Hematopoietic multipotent progenitor cell (in vitro differentiated cells): ENCODE measurements at places on chromosomes 13 and 19.

- no peak for DNase-seq
These were observed 547.9 kb downstream of the FGF9 start for GRCh38 chr13:22218797-22219196.

GRCh38 chr19:27741236-27741635 lies 1471.7 kb downstream of the UQCRFS1 start:
- no peak for DNase-seq

GRCh38 chr13:26629260-26629825 lies 71.9 kb downstream of the WASF3 start:
- peak; percentile 58 for DNase-seq

DNA sequence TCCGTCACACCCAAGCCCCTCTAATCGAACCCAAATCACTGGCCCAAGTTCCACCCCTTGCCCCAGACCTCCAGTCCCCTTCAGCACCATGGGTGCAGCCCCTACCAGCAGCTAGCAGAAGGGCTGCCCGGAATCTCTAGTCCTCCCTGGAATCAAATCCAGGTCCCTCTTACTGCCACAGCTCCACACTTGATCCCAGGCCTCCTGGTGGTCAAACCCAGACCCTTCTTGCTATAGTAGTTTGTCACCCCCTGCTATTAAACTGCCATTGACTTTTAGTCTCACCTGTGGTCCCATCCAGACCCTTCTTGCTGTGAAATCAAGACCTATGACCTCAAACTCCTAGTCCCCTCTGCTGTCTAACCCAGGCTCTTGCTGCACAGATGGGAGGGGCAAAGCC lies 8.7 kb downstream of the HIPK4 start:
- DNase-seq: no peak

DNA sequence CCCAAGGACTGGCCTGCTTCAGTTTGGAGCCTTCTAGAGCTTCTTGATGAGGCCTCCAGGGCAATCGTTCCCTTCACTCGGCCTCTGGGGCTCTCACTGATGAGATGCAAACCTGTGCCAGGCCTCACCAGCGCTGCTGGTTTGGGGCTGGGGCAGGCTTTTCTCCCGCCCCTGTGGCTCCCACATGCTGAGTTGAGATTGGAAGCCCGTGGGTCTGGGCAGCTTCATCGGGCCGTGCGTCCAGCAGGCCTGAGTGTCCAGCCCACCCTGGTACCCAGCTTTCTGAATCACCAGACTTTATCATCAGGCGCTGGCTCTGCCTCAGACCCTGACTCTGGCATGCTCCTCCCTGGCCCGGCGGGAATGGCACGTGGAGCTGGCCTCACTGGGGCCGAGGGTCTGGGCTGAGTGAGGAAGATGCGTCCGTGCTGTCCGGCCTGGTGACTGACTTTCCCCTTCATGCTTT lies 4.3 kb downstream of the CALM3 start:
- no peak for DNase-seq

GRCh38 chr19:6318772-6319171 lies 14.6 kb downstream of the ACER1 start:
- no peak for DNase-seq

GRCh38 chr13:77047649-77048343 lies 20.8 kb upstream of the FBXL3 start:
- DNase-seq: no peak

DNA sequence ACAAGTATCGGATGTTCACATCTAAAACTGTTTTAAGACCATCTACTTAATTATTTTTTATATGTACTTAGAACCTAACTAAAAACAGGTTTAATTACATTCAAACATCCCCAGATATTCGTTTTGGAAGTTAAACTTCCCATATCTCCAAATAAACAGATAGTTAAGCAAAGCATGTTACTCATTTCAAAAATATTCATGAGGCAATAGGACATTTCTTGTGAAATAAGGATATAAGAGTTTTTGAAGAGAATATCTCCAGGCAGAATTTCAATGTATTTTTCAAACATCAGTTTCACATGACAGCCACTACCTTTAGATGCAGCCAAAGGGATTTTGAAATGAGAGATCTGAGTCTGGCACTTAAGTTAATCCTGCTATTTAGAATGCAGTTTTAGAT lies 697.5 kb downstream of the SLITRK1 start:
- DNase-seq: no peak

GRCh38 chr19:51607077-51607476 lies 23.1 kb downstream of the SIGLEC5 start:
- no peak for DNase-seq

- DNase-seq: no peak
These were observed 31.6 kb upstream of the USP12 start for GRCh38 chr13:27203186-27203585.

GRCh38 chr13:45886466-45886865 lies 34.9 kb upstream of the SIAH3 start:
- no peak for DNase-seq

DNA sequence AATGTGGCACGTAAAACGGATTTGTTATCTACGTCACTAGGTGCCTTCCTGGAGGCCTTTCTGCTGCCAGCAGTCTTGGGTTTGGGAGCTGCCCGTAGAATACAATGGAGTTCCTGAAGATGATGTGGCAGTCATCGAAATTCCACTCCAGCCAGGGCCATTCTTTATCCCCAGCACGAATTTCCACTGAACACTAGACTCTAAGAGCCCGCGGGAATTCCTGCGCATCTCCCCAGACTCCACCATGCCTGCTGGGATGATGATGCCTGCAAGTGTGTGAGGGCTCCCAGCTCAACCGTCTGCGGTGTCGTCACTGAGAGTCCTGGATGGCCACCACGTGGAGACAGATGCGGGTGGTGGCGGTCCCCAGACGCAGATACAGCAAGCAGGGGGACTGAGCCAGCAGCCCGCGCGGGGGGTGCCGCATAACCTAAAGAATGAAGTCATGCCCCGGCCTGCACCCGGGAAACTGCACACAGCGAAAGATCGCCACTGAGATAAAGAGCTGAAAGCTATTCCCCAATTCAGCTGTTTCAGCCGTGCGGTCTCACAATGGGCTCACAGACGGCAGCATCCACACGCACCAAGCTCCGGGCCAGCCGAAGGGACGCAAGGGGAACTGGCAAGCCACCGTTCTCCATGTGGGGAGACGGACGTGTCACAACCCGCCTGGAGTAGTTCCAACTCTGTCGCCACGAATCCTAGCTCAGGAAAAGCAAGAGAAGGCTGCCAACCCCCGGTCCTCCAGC lies 41.1 kb downstream of the COL4A1 start:
- DNase-seq: no peak

GRCh38 chr19:37333457-37333856 lies 37.4 kb upstream of the ZNF527 start:
- no peak for DNase-seq

GRCh38 chr13:31987535-31988170 lies 43.9 kb upstream of the FRY start:
- DNase-seq: peak; percentile 80

DNA sequence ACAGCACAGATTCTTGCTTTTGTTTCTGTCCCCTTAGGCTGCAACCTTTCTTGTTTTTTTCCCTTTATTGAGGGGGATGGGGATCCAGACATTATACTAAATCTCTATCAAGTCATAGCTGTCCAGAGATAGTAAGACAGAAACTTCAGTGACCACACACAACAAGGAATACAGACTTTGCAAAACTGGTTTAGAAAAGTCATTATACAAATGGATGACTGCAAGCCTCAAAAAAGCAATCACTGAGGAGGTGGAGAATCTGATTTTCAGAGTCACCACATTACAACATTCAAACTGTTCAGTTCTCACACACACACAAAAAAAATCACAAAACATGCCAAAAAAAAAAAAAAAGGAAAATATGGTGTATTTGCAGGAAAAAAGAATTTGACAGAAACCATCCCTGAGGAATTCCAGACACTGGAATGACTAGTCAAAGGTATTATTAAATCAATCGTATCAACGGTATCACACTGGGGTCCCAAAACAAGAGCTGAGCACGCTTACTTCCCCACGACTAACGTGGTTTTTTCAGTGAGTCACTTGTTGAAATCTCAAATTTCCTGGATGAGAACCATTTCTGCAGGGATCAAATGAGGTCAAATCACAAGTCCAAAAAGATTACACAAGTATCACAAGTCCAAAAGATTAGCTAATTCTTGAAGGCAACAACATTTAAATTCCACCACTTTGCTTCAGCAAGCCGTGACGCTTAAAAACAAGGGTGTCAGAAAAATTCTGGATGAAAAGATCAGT lies 41.2 kb downstream of the USP12 start:
- no peak for DNase-seq

DNA sequence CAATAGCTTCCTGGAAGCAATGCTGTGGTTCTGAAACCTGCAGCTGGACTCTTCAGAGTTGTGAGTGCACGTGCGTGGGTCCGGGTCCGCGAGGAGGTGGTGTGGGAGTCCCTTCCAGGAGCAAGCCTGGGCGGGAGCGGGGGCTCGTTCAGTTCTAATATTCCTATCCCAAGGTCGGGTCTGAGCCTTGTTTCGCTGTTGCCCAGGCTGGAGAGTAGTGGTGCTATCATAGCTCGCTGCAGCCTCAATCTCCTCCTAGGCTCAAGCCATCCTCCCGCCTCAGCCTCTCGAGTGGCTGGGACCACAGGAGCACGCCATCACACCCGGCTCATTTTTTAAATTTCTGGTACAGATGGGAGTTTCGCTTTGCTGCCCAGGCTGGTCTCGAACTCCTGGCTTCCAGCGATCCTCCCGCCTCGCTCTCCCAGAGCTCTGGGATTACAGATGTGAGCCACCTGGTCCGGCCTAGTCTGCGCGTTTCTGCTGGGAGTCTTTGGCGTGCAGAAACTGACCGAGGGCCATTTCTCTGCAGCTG lies 625 bp downstream of the ZFP82 start:
- DNase-seq: no peak

DNA sequence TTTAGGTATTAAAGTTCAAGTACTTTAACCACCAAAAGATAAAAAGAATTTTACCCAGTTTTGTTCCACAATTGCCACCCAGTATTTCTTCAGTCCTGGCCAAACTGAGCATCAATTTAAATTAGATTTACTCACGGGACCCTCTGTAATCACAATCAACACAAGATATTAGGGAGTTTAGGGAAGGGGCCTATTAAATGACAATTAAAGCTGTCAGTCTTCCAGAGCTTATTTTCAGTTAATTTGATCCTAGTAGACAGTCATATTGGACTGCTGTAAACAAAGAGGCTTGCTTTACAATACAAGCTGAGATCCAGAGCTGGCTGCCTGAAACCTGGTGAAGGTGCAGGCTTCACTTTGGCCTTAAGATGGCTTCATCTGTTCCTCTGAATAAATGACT lies 321.2 kb upstream of the NBEA start:
- DNase-seq: no peak

- DNase-seq: no peak
These were observed 23.4 kb downstream of the ZNF560 start for GRCh38 chr19:9474975-9475374.

GRCh38 chr19:40836754-40837429 lies 13.4 kb downstream of the CYP2A6 start:
- DNase-seq: no peak

DNA sequence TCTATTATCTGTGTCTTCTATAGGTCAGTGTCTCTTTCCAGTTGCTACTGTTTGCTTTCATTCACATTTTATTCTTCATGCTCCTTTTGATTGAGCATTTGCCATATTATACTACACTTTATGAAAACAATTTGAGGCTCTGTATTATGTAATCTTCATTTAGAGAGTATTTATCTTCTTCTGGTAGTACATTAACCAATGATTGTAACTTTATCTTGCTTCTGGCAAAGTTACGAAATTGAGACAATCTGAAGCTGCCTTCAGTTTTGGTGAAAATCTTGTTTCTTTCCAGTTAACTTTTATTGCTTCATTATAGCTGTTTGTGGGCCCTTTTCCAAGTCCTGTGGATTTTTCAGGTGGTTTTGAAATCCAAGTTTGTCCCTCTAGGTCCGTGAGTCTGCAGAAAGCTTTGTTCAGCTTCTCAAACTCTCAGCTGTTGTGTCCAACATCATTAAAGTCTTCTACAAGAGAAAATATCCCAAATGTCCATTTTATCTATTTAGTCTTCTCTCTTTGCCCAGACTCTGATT lies 1255.4 kb upstream of the SPRY2 start:
- DNase-seq: no peak

GRCh38 chr13:30739761-30740642 lies 4.7 kb downstream of the ALOX5AP start:
- DNase-seq: peak; percentile 88

- DNase-seq: peak; percentile 61
These were observed 41.2 kb upstream of the USPL1 start for GRCh38 chr13:30576528-30576927.

GRCh38 chr13:23748109-23748990 lies 140.8 kb downstream of the MIPEP start:
- DNase-seq: no peak

- DNase-seq: no peak
These were observed 16.2 kb upstream of the TNFRSF19 start for GRCh38 chr13:23554000-23554399.

GRCh38 chr13:29497137-29497654 lies 98.3 kb downstream of the SLC7A1 start:
- DNase-seq: no peak

- DNase-seq: no peak
These were observed 44.2 kb downstream of the WASF3 start for GRCh38 chr13:26601669-26602068.

GRCh38 chr19:40534148-40534547 lies 42.5 kb upstream of the SHKBP1 start:
- no peak for DNase-seq

- DNase-seq: no peak
These were observed 2.6 kb downstream of the ISYNA1 start for GRCh38 chr19:18435178-18435841.

DNA sequence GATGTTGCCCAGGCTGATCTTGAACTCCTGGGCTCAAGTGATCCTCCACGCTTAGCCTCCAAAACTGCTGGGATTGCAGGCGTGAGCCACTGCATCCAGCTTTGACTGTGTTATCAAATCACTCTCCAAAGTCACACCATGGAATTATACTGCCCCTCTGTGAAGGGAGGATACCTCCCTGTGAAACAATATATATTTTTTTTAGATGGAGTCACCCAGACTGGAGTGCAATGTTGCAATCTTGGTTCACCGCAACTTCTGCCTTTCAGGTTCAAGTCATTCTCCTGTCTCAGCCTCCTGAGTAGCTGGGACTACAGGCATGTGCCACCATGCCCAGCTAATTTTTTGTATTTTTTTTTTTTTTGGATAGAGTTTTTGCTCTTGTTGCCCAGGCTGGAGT lies 7.7 kb downstream of the TYK2 start:
- DNase-seq: no peak

GRCh38 chr13:20294497-20294896 lies 62.4 kb upstream of the GJB6 start:
- DNase-seq: no peak

DNA sequence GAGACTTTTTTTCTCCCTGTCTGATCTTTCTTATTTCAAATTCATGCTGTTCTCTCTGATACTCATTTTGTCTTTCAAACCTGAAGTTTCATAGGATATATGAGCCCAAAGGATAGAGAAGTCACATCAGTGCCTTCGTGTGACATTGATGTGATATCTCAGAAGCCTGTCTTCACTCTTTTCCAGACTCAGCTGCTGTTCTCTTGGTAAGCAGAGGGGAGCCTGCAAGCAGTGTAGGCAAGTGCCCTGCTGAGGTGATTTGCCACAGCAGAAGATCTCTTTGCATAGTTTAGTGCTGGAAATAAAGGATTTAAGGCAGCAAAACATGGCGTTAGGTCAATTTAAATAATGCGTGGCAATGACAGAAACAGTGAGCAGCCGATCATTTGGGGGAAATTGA lies 346.7 kb downstream of the ITGBL1 start:
- DNase-seq: no peak
